NCI-H1105 (cell line): ENCODE measurements at places on chromosomes 4 and X.

- no peak for DNase-seq
Observed at GRCh38 chr4:159480826-159481225, 377.9 kb downstream of the RAPGEF2 start.

- DNase-seq, result no peak
Observed at GRCh38 chrX:123310112-123310511, 126.0 kb downstream of the GRIA3 start.

DNA sequence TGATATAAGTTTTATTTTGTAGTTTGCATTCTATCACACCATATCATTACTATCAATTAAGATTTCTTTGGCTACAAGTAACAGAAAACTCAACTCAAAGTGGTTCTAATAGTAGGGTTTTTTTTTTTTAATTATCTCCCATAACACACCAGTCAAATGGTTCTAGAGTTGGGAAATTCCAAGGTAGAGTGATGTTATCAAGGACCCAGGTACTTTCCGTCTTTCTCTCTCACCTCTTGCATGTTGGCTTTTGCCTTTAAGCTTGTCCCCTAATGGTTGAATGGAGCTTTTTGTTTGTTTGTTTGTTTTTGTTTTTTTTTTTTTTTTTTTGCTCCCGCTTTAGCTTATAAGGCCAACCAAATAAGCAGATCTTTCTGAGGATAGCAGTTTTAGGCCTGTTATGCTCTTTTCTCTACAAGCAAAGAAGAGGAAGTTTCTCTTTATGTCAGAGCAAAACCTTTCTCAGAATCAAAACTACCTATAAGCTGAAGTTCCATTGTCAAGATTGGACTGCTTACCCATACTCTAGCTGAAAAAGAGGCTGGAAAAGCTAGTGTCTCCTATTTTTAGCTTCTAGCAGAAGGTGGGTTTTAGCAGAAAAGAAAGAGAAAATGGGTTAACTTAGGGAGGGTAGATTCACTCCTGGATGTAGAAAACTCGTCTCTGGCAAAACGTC, 177.5 kb downstream of the EDA start:
- DNase-seq, result no peak

- DNase-seq, result no peak
Observed at GRCh38 chr4:134024251-134024650, 177.3 kb downstream of the PABPC4L start.

DNA sequence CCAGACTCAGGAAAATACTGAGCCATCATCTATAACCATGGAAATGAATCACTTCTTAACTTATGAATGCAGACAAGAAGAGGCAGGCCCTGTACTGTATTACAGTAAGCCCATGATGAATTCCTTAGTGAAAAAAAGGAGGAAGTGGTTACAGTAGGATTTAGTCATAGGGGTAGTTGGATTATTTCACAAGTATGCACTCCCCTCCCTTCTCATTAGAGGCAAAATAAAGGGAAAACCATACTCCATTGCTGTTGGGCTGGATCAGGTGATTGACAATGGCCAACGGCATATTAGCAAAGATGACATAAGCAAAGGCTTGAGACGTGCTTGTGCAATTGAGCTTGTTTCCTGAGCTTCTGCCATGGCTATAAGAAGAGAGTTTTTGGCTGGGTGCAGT, 181.1 kb upstream of the PRPS2 start:
- DNase-seq, result no peak

DNA sequence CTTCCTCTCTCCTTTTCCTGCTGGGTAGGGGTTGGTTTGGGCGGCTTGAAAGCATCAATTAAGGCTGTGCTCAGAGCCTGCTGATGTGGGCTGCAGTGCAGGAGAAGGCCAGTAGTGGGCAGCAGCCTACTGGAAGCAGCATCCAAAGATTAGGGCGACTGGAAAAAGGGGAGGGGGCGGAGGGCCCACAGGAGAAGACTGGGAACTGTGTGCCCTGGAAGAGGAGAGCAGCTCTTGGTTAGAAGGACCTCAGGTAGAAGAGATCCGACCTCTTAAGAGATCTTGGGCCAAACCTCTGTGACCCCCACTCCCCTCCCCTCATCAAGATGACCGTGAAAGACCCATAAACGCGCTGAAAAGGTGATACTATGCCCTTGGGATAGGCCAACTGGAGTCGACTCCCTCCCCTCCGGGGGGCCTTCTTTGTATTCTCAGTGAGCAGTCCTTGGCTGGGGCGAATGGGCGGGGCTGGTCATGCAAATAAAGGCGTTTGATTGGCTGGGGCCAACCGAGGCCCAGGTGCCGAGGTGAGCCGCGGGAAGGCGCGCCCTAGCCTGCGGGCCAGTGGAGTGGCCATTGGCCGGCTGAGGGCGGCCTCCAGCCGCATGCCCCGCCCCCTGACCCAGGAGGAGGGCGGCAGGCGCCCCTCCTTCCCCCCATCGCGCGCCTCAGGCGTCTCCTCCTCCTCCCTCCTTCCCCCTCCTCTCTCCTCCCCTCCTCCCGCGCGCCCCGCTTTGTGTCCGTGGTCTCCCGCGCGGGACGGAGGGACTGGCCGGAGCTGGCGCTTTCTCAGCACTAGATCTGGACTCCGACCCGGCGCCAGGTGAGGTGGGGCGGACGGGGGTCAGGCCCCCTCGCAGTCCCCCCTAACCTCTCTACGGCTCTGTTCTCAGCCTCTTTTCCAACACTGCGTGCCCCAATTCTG, 10.1 kb downstream of the DLG3 start:
- peak; percentile 90 for DNase-seq

DNA sequence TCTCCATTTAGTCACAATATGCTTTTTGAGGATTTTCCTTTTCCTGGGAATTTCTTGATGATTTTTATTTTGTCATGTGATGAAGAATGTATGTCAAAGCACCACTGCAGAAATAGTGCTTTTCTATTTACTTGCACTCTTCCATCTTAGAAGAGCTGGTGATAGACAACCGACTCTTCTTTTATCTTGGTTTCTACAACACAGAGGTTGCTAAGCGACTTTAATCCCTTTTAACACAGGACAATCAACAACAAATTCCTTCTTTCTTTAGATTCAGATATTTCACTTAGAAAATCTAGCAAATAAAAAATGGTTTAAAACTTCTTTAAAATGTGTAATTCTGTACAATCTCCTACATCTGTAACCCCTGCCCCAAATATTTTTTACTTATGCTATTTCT, 34.6 kb downstream of the TET2 start:
- DNase-seq, result no peak

DNA sequence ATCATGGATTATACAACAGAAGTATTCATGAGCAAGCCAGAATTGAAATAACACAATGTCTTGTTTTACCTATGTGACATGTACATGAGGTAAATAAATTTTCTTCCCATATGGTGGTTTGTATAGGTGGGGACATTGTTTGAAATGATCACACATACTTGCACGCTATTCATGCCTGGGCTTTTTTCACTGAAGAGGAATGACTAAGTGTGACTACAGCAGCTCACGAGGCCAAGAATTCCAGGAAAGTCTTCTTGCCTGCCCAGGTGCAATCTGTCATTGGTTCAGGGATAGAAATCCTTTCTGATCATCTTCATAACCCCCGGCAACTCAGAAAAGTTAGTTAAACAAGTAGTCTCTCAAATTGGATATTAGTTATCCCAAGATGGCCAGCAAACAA, 36.3 kb upstream of the AREG start:
- DNase-seq, result no peak

DNA sequence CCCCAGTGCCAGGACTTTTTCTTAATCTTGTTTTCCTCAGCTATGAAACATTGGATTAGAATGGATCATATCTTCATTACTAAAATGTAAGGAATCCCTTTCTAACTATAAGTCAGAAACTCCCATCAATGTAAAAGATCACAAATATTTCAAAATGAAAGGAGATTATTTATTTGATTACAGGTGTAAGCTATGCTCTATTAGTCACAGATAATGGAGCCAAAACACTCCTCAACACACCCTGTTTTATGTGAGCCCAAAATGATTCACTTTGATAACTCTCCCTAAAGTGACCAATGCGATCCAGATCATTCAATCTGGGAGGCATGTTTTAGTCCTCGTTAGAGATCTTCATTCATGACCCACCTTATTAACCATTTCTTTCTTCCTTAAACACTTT, 566.7 kb upstream of the TENM3 start:
- DNase-seq, result no peak

DNA sequence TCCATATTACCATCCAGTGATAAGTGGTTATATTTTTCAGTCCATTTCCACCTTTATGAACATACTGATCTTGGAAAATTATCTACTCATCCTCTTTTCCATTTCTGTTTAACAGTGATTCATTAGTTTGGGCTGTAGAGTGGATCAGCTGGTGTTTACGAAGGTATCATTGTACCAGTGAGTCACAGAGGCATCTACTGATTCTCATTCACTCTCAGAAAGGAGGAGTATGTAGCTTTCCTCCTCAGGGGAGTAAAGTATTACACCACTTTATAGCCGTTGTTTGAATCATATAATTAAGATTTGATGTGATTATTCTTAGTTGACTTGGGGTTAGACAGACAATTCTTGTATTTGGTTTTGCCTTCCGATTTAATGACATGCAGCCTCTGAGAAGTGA, 74.7 kb downstream of the GALNT7 start:
- DNase-seq, result no peak

DNA sequence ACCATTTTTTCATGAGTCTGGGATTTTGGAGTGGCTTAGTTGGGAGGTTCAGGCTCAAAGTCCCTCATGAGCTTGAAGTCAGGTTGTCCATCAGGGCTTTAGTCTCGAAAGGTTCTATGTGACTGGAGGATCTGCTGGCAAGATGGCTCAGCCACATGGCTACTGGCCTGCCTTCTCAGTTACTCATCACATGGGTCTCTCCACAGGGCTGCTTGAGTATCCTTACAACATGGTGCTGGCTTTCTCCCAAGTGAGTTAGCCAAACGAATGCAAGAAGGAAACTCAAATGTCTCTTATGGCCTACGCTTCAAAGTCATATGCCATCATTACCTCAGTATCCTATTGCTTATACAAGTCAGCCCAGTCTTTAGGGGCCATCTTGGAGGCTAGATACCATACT, 106.3 kb upstream of the VCX3B start:
- DNase-seq, result no peak

DNA sequence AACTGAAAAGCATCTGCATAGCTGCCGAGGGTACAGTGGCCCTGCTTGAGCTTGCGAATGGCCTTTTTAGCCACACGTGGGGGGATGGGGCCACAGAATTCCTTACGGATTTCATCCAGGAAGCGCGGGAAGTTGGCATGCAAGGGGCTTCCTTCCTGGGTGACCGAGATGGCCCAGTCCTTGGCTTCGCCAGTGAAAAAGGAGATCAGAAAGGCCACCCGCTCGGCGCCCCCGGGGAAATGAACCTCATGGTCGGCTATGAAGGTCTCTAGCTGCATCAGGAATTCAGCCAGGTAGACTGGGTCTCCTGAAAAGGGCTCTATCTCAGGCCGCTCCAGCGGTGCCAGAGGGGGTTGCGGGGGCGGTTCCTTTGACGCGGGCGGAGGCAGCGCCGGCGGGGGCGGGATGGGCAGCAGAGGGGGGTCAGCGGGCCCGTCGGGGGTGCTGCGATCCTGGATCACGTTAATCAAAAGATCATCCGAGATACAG, 909 bp downstream of the RTL5 start:
- DNase-seq, result no peak

GRCh38 chr4:62513306-62513705, 1313.2 kb downstream of the ADGRL3 start:
- no peak for DNase-seq

DNA sequence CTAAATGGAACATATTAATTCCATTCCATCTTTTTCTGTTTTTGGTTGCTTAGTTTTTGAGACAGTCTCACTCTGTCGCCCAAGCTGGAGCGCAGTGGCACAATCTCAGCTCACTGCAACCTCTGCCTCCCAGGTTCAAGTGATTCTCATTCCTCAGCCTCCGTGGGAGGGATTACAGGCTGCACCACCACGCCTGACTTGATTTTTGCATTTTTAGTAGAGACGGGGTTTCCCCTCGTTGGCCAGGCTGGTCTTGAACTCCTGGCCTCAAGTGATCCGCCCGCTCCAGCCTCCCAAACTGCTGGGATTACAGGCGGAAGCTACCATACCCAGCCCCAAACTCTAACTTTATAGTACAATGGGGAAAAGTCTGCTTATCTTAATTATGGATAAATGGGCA, 11.2 kb downstream of the HNRNPD start:
- no peak for DNase-seq

DNA sequence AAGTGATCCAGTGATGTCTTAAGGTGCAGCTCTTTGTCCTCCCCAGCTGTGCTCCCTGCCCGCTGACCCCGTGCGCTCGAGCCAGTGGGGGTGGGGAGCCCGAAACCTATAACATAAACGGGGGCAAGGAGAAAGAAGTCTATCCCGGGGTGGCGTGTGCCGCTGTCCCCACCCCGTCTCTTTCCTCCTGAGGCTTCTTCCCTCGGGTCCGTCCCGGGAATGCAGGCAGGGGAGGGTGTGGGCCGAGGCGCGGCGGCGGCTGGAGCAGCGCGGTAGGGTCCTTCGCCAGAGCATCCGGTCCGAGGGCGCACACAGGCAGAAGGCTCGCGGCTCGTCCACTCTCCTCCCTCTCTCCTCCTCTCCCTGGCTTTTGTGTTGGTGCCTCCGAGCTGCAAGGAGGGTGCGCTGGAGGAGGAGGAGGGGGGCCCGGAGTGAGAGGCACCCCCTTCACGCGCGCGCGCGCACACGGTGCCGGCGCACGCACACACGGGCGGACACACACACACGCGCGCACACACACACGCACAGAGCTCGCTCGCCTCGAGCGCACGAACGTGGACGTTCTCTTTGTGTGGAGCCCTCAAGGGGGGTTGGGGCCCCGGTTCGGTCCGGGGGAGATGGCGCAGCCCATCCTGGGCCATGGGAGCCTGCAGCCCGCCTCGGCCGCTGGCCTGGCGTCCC, at the start of gene RAB33A:
Gene RAB33A, plus strand, starts transcription at position 517 of the 681 bp plus-strand sequence. Its CDS starts 101 bp downstream, at position 618.
- DNase-seq, result peak; percentile 26

DNA sequence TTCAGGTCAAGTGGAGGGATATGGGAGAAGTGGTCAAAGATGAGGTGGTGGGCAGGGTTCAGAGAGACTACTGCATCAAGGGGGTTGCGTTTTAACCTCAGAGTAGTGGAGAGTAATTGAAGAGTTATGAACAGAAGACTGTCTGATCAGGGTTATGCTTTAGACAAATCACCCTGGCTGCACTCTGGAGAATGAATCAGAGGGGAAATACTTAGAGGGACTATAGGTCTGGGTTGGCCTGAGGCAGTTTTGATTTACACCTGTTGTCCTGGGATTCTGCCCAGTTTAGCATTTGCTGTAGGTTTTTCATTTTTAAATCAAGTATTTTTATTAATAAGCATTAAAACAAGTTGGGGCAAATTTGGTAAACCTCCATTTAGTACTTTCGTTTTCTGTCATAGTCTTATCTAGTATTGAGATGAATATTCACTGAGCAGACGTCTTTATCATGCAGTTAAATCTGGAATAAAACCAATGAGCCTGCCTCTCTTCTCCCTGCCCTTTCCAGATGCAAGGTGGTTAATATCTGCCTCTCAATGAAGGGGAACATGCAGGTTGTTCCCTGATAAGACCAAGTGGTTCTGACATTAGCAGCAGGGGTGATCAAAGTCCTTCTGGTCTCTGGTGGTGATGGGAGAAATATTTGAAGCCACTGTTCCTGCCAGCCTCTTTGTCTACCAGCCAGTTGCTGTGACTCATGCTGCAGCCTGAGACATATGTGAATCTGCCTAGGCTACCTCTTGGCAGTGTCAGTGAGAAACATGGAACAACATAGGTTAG, 116.0 kb upstream of the RPS6KA3 start:
- DNase-seq, result no peak

- no peak for DNase-seq
Observed at GRCh38 chrX:53622431-53622830, 64.1 kb downstream of the HUWE1 start.

GRCh38 chr4:1658146-1658545, 26.0 kb downstream of the FAM53A start:
- DNase-seq, result no peak
